ENCODE measurements at places on chromosomes 16 and 17.
A peak's percentile ranks its signal among the peaks of the same experiment; 100 is the strongest.

- peak; percentile 53 for DNase-seq
Observed at GRCh38 chr17:78381601-78382232, 3.3 kb downstream of the PGS1 start.

- DNase-seq, result peak; percentile 84
Observed at GRCh38 chr17:80649672-80650330, 105.2 kb downstream of the RPTOR start.

DNA sequence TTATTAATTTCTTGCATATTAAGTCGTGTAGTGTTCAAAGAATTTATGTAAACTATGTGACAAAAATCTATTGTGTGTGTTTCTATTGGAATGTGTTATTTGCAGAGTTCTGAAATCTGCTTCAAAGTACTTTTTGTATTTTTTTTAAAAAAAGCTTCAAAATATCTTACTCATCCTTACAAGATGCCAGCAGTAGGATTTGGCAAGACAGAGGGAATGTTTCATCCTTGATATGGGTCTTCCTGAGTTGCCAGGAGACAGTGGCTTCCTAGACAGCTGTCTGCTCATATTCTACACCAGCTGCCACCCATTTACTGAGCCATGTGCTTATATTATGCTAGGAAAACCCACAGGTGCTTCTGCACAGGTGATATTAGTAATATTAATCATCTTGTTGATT lies 36.4 kb downstream of the EFCAB5 start:
- no peak for DNase-seq

GRCh38 chr17:2925011-2925410 lies 128.8 kb downstream of the RAP1GAP2 start:
- no peak for DNase-seq

DNA sequence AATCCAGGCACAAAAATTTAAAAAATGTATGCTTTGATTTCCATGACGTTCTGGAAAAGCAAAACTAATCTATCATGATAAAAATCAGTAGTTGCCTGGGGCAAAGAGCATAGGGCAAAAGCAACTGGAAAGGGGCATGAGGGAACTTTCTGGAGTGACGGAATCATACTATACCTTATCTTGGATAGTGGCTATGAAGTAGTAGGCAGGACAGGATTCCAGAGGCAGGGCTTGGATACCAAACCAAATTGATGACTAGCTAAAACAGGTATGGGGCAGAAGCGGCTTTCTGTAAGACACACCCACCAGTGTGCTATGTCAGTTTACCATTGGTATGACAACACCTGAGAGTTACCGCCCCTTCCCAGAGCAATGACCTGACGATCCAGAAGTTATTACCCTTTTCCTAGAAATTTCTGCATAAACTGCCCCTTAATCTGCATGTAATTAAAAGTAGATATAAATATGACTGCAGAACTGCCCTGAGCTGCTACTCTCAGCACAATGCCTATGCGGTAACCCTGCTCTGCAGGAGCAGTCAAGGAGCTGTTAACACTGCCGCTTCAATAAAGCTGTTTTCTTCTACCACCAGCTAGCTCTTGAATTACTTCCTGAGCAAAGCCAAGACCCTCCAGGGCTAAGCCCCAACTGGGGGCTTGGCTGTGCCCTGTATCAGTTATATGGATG lies 56.7 kb downstream of the CFDP1 start:
- DNase-seq, result no peak

- DNase-seq, result no peak
Observed at GRCh38 chr16:55389426-55390073, 65.5 kb downstream of the IRX6 start.
